ENCODE measurements at places on chromosomes 3 and 15.

- DNase-seq: no peak
Measured at GRCh38 chr3:124766113-124767095, 36.2 kb downstream of the UMPS start.

DNA sequence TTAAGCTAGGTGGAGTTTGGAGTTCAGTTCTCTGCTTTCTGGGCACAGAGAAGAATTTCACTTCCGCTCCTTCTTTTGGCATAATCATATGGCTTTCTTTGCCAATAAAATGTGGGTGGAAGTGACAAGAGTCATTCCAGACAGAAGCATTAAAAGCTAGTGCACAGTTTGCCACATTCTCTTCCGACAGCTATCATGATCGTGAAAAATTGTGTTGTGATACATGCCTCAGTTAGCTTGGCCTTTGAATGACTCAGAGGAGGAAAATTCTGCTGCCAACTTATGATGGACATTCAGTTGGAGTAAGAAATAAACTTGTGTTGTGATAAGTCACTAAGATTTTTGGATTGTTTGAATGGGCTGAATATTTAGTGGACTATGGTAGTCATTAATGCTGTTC lies 291.7 kb upstream of the SATB1 start:
- DNase-seq: peak; percentile 8

DNA sequence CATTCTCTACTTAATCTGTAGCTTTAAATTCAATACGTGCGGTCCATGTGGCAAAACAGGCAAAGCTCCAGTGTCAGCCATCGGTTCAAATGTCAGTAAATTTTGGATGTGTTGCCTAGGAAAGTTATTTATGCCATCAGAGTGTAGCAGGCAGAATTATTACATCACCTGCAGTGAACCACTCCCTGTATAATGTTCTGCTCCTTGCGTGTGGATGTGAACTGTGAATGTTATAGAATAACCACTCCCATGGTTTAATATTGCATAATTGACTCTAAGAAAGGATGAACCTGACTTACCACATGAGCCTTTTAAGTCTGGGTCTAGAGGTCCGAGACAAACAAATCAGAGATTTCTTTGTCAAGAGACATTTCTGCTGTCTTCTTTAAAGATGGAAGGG lies 145.5 kb downstream of the GOLIM4 start:
- DNase-seq: no peak

DNA sequence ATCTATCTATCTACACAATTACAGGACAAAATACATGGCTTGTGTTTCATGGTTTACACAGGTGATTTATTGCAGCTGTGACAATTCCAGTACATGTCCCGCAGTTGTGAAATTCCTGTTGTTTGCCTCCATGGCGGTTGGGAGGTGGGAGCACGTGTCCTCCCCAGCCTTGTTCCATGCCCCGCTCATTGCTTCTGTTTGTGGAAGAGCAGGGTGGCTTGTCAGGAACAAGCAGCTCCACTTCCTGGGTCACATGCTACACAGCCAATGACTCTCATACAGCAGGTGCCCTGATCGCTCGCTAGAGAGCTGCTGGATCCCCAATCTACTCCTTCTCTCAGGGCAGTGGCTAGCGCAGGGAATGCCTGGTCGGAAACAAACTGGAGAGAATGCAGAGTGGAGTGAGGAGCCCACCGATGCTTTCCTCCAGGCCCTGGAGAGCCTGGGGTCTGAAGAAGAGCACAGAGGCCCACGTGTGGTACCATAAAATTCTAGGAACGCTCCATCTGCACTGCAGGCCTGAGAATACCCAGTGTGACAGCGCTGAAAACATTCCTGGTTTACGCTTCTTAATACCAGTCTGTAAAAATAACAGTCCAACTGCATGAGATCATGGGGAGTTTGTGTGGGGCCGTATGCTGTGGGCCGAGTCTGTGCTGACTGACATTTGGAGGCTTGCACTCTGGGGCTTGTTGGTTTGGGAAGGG lies 270.6 kb upstream of the RGMA start:
- no peak for DNase-seq

- no peak for DNase-seq
Measured at GRCh38 chr3:124361566-124361965, 368.7 kb upstream of the UMPS start.

DNA sequence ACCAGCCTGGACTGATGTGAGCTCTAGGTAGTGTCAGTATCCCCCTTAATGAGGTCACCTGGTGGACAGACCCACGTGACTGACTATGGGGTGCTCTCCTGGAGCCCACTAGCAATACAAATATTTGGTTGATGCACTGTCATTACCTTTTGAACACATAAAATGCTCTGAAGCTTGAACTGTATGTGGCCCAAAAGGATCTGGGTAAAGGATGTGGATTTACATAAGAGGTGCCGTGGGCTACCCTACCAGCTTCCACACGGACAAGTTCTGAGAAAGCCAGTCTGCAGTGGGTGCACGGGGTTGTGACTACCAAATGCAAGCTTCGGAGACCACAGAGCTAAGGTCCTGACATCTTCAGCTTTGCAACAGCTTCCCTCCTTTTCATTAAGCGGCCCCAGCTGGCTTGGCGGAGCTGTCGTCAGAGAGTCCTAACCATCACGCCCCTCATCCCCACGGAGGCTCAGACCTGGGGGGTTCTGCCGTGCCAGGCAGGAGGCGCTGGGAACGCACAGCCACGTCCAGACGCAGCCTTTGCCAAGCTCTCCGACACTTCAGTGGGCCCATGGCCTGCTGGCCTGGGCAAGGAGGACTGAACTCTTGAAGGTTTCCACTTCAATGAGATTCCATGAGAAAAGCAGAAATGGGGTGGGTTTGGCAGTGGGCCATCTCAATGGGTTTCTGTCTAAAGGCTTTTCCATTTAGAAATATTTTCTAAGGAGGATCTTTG lies 228.3 kb downstream of the ADAMTS17 start:
- DNase-seq: peak; percentile 57

DNA sequence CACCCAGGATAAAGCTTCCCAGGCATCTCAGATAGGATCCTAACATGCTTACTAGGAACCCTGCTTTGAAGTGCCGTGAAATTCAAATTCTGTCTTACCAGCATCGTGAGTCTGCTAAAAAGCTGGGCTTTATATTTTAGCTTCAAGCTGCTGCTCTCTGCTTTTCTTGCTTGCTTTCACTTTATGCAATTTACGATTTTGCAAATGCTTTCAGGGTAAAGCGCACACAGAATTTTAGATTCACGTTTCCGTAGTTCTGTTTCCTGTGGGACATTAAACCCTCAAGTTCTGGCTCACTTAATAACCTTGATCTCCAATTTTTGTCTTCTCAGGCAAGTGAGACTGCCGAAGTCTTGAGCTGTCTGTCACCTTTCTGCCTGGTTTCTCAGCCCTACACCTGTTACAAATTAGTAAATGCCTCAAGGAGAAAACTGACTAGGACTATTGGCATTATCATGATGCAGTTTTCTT lies 170.5 kb upstream of the TGFBR2 start:
- DNase-seq: no peak

DNA sequence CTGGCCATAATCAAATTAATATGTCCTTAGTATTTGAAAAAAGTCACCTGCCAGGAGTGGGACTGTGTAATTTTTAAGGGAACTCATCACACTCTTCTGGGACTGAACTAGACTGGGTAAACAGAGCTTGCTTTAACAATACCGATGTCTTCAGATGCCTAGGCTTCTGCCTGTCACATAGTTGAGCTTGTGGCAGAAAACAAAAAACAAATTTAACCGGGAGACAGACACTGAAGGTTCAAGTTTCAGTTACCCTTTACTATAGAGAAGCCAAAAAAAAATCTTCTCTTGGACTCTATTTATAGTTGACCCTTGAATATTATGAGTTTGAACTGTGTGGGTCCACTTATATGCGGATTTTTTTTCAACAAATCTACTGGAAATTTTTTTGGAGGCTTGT lies 10.8 kb downstream of the PPP1R2 start:
- no peak for DNase-seq

DNA sequence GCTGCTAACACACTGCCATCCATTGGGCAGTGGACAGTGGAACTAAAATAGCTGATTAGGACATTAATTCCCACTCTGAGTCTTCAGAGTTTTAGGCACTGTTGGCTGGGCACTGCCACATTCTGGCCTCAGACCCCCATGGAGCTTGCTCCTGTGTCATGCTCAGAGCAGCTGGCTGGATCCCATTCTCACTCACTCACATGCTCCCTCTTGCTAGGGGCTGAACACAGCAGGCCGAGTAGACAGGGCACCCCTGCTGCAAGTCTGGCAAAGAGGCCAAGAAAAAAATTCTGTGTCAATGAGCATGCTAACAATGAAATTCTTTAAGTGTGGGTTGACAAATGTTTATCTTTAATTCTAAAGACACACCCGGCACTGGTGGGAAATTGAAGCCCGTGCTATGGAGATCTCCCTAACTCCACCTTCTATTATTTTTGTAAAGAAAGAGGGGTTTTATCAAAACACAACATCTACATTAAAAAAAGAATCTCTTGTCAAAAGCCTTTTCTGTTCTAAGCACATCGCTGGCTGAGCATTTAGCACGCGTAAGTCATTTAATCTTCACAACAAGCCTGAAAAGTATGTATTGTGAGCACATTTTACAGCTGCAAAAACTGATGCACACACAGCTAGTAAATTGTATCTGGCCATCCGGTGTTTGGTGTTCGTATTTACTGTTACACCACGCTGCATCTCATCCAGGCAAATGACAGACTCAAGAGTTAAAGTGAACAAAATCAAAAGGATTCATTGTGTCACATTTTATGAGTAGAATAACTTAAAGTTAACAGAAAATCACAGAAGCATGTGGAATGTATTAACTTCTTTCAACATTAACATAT lies 362.1 kb downstream of the PLOD2 start:
- peak; percentile 29 for DNase-seq

- no peak for DNase-seq
Measured at GRCh38 chr15:45132844-45133560, 3.2 kb downstream of the DUOX1 start.

DNA sequence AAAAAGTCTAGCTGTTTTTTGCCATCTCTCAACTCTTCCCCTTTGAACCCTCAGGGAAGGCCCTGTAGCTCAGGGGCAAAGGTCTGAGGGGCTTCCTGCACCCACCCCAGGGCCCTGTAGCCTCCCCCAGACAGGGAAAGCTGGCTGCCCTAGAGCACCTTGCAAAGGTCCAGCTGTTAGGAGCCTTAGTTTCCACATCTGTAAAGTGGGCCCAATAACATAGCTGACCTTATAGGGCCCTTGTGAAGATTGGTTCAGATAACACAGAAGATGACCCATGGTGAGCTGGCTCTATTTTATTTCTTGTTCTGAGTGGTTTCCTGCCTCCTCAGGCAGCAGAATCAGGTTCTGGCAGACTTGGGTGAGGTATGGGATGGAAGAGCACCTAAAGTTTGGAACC lies 55.2 kb upstream of the SMAD6 start:
- DNase-seq: no peak

GRCh38 chr15:49908236-49908932 lies 210.6 kb downstream of the ATP8B4 start:
- no peak for DNase-seq

DNA sequence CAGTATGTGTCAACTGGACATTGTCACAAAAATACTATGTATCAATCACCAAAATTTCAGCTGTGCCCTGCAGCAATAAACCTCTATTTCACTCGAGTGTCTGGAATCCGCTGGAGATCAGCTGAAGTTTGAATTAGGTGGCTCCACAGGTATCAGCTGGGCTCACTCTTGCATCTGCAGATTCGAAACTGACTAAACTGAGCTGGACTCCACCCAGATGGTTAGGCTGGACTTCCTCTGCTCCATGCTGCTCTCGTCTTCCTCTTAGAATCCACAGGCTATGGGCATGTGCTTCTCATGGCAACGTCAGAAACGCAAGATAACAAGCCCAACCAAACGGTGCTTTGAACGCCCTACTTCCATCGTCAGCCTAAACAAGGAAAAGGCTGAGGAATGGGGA lies 565.3 kb upstream of the ROBO2 start:
- DNase-seq: no peak

DNA sequence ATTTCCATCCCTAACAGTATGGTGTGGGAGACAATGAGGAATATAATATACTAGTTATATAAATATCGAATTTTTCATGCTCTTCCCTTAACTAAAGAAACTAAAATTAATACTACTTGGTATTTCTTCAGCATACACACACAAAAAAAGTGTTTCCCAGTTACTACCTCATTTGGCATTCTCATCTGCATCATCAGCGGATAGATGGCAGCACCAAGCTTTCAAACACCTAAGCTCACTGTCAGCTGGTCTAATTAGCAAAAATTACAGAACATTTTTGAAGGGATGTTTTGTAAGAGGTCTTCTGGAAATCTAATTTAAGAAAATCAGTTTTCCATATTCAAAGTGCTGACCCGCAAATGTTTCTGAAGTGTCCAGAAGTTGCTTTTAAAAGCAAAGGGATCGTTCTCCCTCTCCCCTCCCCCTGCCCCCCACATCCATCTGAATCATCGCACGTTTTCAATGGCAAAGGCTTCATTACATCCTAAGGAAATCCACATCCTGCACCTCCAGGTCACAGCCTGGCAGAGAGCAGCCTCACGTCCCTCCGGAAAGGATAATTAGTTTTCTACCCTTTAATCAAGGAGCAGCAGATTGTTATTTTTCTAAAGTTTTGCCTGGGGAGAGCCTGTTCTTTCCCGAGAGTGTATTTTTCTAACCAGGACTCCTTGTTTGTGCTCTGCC lies 86.1 kb upstream of the SPATA12 start:
- no peak for DNase-seq

DNA sequence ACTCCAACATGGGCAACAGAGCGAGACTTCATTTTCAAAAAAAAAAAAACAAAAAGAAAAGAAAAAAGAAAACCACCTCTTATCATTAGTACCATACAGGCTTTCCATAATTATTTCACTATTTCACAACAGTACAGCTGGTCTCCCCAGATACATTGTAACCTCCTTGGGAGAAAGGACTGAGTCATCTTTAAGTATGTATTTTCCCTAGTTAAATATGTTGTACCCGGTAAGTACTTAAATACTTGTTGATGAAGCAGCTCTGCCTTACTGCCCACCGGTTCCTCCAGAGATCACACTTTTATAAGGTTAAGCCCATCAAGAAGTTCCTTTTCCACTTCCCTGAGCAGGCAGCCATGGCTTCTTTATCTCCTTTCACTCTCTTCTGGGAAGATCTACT lies 789.5 kb upstream of the CFAP20DC start:
- DNase-seq: no peak

DNA sequence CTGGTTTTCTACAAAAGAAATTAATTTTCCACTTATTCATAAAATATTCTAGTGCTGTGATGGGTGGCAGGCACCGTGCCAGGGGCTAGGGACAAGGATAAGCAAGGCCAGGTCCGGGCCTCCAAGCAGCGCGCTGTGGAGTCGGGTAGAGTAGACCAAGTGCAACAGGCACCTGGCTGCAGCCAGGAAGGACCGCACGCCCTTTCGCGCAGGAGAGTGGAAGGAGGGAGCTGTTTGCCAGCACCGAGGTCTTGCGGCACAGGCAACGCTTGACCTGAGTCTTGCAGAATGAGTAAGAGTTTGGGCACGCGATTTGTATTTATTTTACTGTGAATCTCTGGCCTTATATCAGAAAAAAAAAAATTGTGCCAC lies at the start of gene CASR:
Gene CASR, plus strand, starts transcription at position 148 of the 372 bp plus-strand sequence. CDS start 70,522 bp downstream, outside the sequence.
- DNase-seq: no peak

DNA sequence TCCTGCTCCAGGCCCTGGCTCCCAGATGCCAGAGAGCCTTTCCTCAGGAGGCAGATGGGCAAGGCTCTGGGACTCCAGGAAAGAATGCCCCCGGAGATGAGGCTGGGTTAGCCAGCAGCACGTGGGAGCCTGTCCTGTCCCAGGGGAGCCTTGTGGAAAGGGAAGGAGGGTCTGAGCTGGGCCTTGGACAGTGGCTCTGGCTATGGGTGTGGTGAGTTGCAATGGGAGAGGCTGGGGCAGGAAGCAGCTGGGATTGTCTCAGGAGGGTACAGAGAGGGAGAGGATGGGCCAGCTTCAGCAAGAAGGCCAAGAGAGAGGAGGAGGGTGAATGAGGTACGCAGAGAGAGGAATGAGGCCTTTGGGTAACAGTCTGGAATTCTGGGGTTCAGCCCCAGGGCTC lies 17.4 kb upstream of the CACNA2D2 start:
- no peak for DNase-seq

Data from Ammon's horn (tissue), 1 donor.